ENCODE measurements at places on chromosomes 6 and 20.
A peak's percentile ranks its signal among the peaks of the same experiment; 100 is the strongest.

GRCh38 chr6:100258752-100259151 is 206.0 kb downstream of the SIM1 start:
- H3K36me3 ChIP-seq = no peaks in the 10 kb centered on the region
- no peak for DNase-seq
- H3K4me1 ChIP-seq = peaks cover 3% of the 10 kb centered on the region
- no peak overlapping the region for H3K4me3 ChIP-seq
- no peaks in the 10 kb centered on the region for H3K27me3 ChIP-seq

- H3K36me3 ChIP-seq = no peaks in the 10 kb centered on the region
- H3K4me3 ChIP-seq = no peak overlapping the region
- no peaks in the 10 kb centered on the region for H3K27me3 ChIP-seq
- DNase-seq = no peak
- H3K4me1 ChIP-seq = no peaks in the 10 kb centered on the region
Measured at GRCh38 chr6:73728548-73729205, 32.7 kb downstream of the CD109 start.

DNA sequence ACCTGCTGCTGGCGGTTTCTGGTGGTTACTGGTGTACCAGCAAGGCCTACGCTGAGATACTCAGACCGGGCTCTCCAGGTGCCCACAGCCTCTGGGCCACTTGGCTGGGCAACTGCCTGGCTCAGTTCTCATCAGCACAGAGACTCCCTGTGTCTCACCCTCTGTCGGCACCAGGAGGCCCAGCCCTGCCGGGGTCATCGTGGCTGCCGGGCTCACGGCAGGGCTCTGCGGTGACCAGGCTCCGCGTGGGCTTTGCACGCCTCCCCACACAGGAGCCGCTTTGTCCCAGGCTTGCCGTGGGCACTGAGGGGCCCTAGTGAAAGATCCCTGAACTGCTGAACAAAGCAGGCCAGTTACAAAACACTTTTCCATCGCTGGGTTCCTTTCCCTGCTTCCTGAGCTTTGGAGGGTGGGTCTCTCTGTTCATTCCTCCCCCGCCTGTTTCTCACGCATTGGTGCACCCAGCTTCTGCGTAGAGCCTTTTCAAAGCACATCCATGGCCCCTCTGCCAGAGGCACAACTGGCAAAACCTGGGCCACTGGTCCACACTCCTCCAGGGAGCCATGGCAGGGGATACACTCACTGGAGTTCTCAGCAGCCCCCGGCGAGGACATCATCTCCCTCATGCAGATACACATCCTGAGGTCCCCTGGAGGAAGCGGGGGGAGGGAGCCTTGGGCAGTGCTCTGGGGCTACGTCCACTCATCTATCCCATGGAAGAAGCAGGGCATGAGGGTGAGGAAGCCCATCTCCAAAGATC is 117.0 kb downstream of the NFATC2 start:
- no peaks in the 10 kb centered on the region for H3K36me3 ChIP-seq
- no peak overlapping the region for H3K27ac ChIP-seq
- DNase-seq = no peak

- H3K36me3 ChIP-seq = no peaks in the 10 kb centered on the region
- no peak overlapping the region for H3K27ac ChIP-seq
- no peaks in the 10 kb centered on the region for H3K27me3 ChIP-seq
Measured at GRCh38 chr6:140609956-140610355, 1235.5 kb upstream of the CITED2 start.

GRCh38 chr6:39058471-39059147 is 10.0 kb downstream of the GLP1R start:
- no peak for DNase-seq
- no peaks in the 10 kb centered on the region for H3K27me3 ChIP-seq
- H3K27ac ChIP-seq = no peak overlapping the region
- no peak overlapping the region for H3K4me3 ChIP-seq
- H3K36me3 ChIP-seq = no peaks in the 10 kb centered on the region

DNA sequence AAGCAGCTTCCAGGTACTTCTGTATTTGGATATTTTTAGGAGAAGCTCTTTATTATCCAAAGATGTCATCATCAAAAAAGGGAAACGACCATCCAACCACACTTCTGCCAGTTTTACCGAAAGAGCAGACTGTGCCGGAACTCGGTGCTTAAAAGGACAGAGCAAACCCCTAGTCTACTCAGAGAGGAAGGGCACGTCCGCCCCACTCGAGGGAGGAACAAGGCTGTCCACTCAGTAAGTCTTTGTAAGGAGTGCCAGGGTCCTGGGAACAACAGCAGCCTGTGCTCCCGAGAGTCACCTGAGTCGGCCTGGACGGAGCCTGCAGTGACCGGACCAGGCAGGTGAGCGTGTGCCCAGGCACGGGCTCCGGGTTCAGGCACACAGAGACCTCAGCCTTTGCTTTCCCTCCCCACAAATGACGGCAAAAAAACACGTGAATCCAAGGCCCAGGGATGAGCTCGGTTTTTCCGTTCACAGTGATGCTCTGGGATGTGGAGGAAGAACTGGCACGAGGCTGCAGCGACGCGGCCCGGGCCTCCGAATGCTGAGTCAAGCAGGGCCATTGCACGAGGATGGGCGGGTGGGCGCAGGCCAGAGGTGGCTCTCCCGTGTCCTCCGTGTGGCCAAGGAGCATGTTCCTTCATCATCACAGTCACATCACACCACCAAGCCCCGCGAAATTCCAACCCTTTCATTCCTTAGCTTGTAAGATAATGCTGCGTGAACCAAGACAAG is 17.4 kb upstream of the SLCO4A1 start:
- no peak overlapping the region for H3K4me3 ChIP-seq
- H3K36me3 ChIP-seq = no peaks in the 10 kb centered on the region
- peaks cover 16% of the 10 kb centered on the region for H3K4me1 ChIP-seq
- H3K27me3 ChIP-seq = no peaks in the 10 kb centered on the region
- no peak overlapping the region for H3K27ac ChIP-seq
- DNase-seq = no peak

- DNase-seq = peak; percentile 20
- H3K36me3 ChIP-seq = no peaks in the 10 kb centered on the region
- H3K27ac ChIP-seq = no peak overlapping the region
- no peaks in the 10 kb centered on the region for H3K27me3 ChIP-seq
Measured at GRCh38 chr6:157597461-157598312, 216.7 kb downstream of the ZDHHC14 start.

DNA sequence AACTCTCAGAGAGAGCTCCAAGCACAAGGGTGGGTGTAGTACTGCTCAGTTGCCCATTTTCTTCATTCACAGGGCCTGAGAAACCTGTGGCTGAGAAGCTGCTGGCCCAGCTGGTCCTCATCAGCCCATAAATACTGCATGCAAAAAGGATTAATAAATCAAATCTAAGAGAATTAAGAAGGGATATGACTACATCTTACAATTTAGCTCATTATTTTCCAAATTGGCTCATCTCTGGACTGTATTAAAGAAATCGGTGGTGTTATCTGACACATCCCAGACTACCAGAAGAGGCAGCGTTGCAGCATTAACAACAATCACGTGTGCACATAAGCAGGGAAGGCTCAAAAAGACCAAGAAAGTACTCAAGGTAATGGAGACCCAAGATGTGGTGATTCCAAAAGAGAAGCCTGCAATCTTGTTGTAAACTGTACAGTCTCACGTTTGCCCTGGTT is 90.7 kb downstream of the CD24 start:
- no peaks in the 10 kb centered on the region for H3K27me3 ChIP-seq
- H3K4me3 ChIP-seq = no peak overlapping the region
- no peaks in the 10 kb centered on the region for H3K36me3 ChIP-seq

DNA sequence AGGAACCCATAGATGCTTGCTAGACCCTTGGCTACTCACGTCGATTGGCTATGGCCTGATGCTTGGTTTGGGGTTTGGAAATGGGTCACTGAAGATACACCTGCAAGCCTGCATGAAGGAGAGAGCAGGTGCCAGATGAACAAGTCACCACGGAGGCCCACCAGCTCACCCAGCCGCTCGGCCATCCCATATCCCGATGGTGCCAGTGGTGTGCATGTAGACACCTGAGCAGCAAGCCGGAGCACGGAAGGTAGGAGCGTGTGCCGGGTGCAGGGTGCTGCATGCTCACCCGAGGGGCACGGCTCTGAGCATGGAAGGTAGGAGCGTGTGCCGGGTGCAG is 35.9 kb downstream of the DACT2 start:
- no peak overlapping the region for H3K27ac ChIP-seq
- no peaks in the 10 kb centered on the region for H3K36me3 ChIP-seq
- no peak overlapping the region for H3K4me3 ChIP-seq
- no peak for DNase-seq
- H3K27me3 ChIP-seq = no peaks in the 10 kb centered on the region

DNA sequence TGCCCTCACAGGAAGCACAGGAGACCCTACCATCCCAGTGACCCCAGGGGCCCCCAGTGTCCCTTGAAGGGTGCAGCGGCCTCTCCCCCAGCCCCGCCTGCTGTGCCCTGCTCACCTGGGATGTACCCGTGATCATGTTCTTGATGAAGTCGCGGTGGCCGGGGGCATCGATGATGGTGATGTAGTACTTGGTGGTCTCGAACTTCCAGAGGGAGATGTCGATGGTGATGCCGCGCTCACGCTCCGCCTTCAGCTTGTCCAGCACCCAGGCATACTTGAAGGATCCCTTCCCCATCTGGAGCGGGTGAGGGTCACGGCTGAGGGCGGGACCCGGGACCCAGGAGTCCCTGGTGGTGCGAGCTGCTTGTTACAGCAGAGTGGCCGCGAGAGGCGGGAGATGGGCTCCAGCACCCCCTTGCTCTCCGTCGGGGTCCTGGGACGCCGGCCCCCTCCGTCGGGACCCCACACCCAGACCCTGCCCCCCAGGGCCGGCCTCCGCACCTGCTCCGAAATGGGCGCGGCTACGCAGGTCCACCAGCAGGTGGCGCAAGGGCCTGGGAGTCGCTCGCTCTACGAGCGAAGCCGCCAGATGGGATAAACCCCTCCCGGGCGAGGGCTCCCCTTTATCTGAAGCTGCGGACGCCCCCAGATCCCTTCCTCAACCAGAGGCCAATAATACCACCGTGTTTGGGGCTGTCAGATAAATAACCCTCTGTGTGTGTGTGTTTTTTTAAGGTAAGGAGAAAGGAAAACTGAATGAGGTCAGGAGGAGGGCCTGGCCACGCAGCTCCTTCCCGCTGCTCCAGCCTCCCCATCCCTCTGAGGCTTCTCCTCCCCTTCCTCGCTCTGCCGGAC is 2.9 kb downstream of the EEF1A2 start:
- DNase-seq = peak; percentile 67
- H3K36me3 ChIP-seq = no peaks in the 10 kb centered on the region
- peaks cover 2% of the 10 kb centered on the region for H3K4me1 ChIP-seq
- no peak overlapping the region for H3K4me3 ChIP-seq

DNA sequence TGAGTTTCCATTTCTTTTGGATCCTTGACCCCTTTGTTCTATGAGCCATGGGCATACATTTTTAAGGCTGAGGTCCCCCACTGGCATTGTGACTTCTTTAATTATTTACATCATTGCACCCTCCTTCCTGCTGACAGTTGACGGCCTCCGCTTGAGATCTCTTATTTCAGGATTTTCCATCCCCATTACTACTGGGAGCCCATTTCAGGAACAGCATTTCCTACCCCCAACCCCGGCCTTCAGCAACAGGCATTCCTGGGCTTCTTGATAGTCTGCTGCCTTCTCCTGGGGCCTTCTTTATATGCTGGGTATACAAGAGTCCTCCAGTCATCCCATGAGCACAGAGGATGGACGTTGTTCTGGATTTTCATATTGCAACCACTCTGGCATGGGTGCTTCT is 3.8 kb downstream of the ULBP1 start:
- DNase-seq = no peak
- peaks cover 10% of the 10 kb centered on the region for H3K4me1 ChIP-seq
- H3K27ac ChIP-seq = no peak overlapping the region
- H3K27me3 ChIP-seq = peaks cover 51% of the 10 kb centered on the region
- no peak overlapping the region for H3K4me3 ChIP-seq
- H3K36me3 ChIP-seq = no peaks in the 10 kb centered on the region

- H3K27me3 ChIP-seq = no peaks in the 10 kb centered on the region
- peak; percentile 53 for DNase-seq
- no peaks in the 10 kb centered on the region for H3K4me1 ChIP-seq
- H3K36me3 ChIP-seq = peaks cover 43% of the 10 kb centered on the region
Measured at GRCh38 chr6:31952140-31952805, 6.4 kb downstream of the CFB start.

GRCh38 chr20:44762466-44763140 is 16.9 kb downstream of the KCNK15 start:
- H3K4me3 ChIP-seq = no peak overlapping the region
- H3K27ac ChIP-seq = no peak overlapping the region
- H3K4me1 ChIP-seq = peaks cover 3% of the 10 kb centered on the region
- no peak for DNase-seq
- no peaks in the 10 kb centered on the region for H3K27me3 ChIP-seq
- H3K36me3 ChIP-seq = no peaks in the 10 kb centered on the region

DNA sequence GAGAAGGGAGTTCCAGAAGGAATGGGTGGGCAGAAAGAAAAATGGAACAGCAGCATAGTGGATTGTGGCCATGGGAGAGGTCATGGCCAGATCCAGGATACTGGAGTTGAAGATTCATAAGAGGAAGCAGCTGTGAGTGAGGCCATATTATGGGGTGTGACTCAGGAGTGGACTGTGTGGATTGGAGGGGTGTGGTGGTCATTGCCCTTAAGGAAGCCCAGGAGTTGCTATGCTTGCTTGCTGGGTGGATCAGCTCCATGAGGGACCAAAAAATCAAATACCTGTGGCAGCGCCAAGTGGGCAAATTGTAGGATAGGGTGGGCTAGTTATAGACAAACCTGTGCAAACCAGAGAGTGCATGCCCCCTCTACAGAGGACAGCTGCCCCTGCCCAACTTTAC is 18.3 kb downstream of the LRRC1 start:
- no peaks in the 10 kb centered on the region for H3K36me3 ChIP-seq
- DNase-seq = no peak
- no peak overlapping the region for H3K4me3 ChIP-seq

- no peak overlapping the region for H3K4me3 ChIP-seq
- H3K4me1 ChIP-seq = peaks cover 4% of the 10 kb centered on the region
- no peak overlapping the region for H3K27ac ChIP-seq
- H3K36me3 ChIP-seq = no peaks in the 10 kb centered on the region
- no peak for DNase-seq
Measured at GRCh38 chr20:57034001-57034400, 232.4 kb downstream of the BMP7 start.

DNA sequence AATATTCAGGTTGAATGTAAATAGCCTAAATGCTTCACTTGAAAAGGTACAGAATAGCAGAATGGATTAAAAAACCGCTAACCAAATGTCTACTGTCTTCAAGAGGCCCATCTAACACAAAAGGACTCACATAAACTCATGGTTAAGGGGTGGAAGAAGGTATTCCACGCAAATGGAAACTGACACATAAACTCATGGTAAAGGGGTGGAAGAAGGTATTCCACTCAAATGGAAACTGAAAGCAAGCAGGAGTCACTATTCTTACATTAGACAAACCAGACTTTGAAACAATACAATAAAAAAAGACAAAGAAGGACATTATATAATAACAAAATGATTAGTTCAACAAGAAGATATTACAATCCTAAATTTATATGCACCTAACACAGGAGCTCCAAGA is 38.3 kb upstream of the PKIB start:
- H3K27ac ChIP-seq = no peak overlapping the region
- H3K4me3 ChIP-seq = no peak overlapping the region
- no peaks in the 10 kb centered on the region for H3K36me3 ChIP-seq
- no peaks in the 10 kb centered on the region for H3K27me3 ChIP-seq
- DNase-seq = no peak

- peak overlapping the region; percentile 23 for H3K4me3 ChIP-seq
- peaks cover 3% of the 10 kb centered on the region for H3K27me3 ChIP-seq
- peaks cover 11% of the 10 kb centered on the region for H3K4me1 ChIP-seq
- H3K36me3 ChIP-seq = no peaks in the 10 kb centered on the region
- DNase-seq = peak; percentile 62
Measured at GRCh38 chr6:152380993-152381898, 255.9 kb downstream of the SYNE1 start.

- no peak overlapping the region for H3K27ac ChIP-seq
- peak; percentile 17 for DNase-seq
- H3K4me1 ChIP-seq = no peaks in the 10 kb centered on the region
Measured at GRCh38 chr6:47655719-47656595, 42.4 kb upstream of the ADGRF4 start.

Data from neuronal stem cell (in vitro differentiated cells).